ENCODE measurements at places on chromosomes 6 and 20.

- no peak for DNase-seq
These were observed 11.9 kb upstream of the LATS1 start for GRCh38 chr6:149729824-149730223.

GRCh38 chr6:149464411-149464810 is 20.4 kb downstream of the ZC3H12D start:
- DNase-seq = no peak

DNA sequence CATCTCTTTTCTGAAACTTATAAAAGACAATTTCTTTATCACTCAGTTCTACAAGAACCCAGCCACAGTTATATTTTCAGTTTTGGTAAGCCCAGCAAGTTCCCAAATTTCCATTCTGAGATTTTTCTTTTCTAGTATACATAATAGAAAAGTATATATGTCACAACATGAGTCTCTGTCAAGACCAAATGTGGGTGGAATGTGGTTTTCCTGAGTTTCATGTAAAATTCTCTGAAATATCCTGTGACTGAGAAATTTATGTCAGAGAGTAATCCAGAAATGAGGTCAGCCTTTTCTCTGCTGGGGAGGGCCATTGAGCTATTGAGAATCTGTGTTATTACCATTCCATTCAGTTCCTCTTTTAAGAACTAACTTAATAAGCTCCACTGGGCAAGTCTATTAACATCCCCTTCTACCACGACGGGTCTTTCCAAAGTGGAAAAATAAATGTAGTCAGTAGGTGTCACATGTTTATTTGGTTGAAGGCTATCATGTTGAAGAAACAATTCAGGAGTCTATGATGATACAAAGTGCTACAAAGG is 100.7 kb upstream of the HMGN3 start:
- no peak for DNase-seq

GRCh38 chr6:106752641-106753040 is 123.3 kb downstream of the QRSL1 start:
- no peak for DNase-seq

GRCh38 chr6:148700741-148701311 is 46.0 kb upstream of the UST start:
- DNase-seq = peak; percentile 62
